ENCODE measurements at places on chromosomes 2 and 18. TPM values are rescaled to one million over a fixed set of nuclear protein-coding genes. Genes with fewer than 3 reads are reported as not detected.

Gene SLC14A1
- 6.5 TPM for total RNA-seq

Gene TAF1B
- 8.4 TPM for total RNA-seq

Gene STAT4
- total RNA-seq: 0.31 TPM

DNA sequence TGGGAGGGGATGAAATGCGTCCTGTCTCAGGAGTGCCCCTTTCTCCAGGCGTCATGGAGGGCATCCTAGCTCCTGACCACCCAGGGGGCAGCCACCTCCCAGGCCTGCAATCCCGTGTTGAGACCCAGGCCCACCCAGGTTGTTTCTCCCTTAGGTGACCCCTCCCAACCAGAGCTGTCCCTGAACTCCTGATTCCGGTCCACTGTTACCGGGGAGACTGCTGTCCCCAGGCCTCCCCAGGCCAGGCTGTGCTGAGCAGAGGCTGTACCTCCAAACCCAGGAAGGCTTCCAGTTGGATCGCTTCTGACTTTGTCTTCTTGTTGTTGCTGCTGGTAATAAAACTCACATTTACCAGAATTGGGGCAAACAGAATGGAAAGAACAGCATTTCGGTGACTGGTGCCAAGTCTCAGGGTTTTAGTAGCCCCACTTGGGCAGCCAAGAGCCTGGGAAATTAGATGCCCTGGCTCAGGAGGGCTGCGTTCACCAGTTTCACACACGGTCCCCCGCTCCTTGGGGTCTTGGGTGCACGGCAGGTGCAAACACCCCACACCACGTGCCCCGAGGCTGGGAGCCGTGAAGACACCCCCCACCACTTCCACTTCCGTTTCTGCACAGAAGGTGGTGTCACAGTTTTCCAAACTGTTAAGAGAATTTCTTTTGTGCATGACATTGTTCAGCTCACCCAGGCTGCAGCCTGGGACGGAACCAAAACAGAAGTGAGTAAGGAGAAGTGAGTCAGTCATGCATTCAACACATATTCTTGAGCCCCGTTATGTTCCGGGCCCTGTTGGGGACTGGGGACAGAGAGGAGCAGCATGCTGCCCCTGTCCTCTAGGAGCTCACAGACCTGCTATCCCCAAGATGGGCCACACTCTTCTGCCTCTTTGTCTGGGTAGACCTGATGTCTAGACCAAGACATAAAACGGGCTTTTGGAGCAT lies 29.4 kb downstream of the ITM2C start:
- DNase-seq: no peak
- no peak overlapping the region for H3K4me3 ChIP-seq
- H3K27ac ChIP-seq: no peak overlapping the region
- peaks cover 6% of the 10 kb centered on the region for H3K27me3 ChIP-seq
- no peaks in the 10 kb centered on the region for H3K36me3 ChIP-seq

GRCh38 chr2:105765415-105766299 lies 20.9 kb downstream of the NCK2 start:
- peaks cover 30% of the 10 kb centered on the region for H3K4me1 ChIP-seq
- H3K36me3 ChIP-seq: no peaks in the 10 kb centered on the region
- H3K27me3 ChIP-seq: no peaks in the 10 kb centered on the region
- H3K4me3 ChIP-seq: no peak overlapping the region
- DNase-seq: no peak
- H3K27ac ChIP-seq: no peak overlapping the region

DNA sequence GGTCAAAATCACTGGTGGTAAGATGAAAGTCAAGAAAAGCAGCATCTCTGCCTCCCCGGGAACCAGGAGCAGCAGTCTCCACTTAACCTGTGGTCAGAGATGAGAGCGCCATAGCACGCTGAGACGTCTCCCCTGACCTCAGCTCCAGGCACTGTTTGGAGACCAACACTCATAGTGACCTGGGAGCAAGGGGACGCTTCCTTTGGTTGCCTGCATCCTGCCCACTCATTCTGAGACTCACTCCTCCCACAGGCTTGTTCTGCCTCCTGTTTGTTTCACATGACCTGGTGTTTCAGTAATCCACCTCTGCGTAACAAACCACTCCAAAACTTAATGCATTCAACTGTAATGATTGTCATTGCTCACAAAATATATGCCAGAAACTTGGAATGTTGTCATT lies 139.3 kb downstream of the ACOXL start:
- no peaks in the 10 kb centered on the region for H3K36me3 ChIP-seq
- H3K4me1 ChIP-seq: no peaks in the 10 kb centered on the region
- DNase-seq: no peak
- no peak overlapping the region for H3K27ac ChIP-seq
- no peak overlapping the region for H3K4me3 ChIP-seq

GRCh38 chr2:25132299-25132635 lies 36.1 kb downstream of the POMC start:
- H3K4me3 ChIP-seq: no peak overlapping the region
- no peak for DNase-seq
- H3K27me3 ChIP-seq: no peaks in the 10 kb centered on the region
- H3K27ac ChIP-seq: no peak overlapping the region

Measured in gastrocnemius medialis (tissue), 4 donors.